ENCODE measurements at places on chromosomes 16 and 17.

DNA sequence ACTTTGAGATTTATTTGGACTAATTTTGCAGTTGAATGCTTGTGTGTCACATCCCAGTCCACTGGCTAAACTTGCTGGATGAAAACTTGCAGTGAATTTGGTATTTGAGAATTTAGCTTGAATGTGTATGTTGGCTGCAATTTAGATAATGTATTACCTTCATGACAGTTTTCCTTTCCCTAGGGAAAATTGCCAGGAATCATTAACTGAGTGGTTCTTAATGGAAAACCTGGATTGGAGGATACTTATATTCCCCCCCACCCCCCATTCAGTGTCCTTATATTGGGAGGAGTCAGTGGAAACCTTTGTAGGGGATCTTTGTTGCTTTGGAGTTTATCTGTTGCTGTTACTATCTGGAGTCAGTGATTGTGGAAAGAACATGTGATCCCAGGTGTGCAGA lies 67.6 kb downstream of the KPNA2 start:
- no peak for DNase-seq

DNA sequence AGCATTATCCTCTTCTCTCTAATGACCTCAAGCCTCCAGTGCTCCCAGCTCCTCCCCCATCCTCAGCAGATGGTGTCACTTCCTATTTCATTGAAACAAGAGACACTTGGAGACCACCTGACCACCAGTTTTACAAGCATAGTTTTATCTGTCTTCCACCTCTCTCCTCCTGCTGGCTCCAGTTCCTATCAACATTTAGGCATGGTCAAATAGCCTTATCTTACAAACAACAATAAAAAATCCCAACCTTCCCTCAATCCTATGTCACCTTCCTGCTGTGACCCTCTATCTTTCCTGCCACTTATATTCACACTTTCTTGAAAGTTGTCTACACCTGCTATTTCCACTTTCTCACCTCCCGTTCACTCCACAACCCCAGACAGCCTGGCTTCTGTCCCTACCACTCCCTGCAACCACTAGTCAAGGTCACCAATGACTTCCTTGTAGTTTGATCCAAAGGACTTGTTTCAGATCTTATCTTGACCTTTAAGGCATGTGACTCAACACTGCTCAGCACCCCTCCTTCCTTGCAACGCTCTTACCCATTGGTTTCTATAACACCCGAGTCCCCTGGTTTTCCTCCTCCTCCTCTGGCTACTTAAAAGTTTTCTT lies 4.3 kb upstream of the NTN1 start:
- no peak for DNase-seq

GRCh38 chr17:8985054-8985701 lies 19.7 kb upstream of the PIK3R5 start:
- DNase-seq, result no peak

- peak; percentile 91 for DNase-seq
These were observed 4.9 kb downstream of the MAP3K14 start for GRCh38 chr17:45311760-45312476.

- DNase-seq, result no peak
These were observed 119.4 kb downstream of the USP31 start for GRCh38 chr16:23029733-23030420.

DNA sequence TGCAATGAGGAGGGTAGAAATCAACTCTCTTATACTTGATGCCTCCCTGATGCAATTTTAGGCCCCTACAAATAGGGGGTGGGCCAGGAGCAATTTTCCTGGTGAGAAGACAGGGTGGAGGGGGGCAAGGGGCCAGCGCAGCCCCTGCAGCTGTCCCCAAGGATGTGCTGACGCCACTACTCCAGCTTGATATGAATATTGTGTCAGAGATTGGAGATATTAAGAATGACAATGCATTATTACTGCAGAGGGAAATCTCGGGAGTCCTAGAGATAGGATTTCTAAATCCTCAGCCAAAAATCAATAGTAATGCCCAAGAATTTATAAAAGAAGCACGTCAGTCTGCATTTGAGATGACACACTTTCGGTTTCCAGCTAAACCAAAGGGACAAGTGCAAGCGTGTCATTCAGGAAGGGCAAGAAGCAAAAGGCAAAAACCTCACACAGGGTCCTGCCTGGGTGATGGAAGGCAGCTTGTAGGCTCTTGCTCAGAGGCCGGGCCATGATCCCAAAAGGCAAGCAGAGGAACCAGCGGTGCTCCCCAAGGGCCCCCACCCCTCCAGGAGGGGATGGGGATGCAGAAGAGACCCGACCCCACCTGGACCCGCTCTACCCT lies 178.8 kb downstream of the C16orf78 start:
- no peak for DNase-seq

Measured in stimulated activated CD4-positive, alpha-beta T cell treated with anti-CD3 and anti-CD28 coated beads, Interleukin-15, amount 100 ng/mL, for 48 hours (primary cell).